ENCODE measurements at places on chromosomes 11 and 22. TPM values are rescaled to one million over a fixed set of nuclear protein-coding genes. Genes with fewer than 3 reads are reported as not detected.

DNA sequence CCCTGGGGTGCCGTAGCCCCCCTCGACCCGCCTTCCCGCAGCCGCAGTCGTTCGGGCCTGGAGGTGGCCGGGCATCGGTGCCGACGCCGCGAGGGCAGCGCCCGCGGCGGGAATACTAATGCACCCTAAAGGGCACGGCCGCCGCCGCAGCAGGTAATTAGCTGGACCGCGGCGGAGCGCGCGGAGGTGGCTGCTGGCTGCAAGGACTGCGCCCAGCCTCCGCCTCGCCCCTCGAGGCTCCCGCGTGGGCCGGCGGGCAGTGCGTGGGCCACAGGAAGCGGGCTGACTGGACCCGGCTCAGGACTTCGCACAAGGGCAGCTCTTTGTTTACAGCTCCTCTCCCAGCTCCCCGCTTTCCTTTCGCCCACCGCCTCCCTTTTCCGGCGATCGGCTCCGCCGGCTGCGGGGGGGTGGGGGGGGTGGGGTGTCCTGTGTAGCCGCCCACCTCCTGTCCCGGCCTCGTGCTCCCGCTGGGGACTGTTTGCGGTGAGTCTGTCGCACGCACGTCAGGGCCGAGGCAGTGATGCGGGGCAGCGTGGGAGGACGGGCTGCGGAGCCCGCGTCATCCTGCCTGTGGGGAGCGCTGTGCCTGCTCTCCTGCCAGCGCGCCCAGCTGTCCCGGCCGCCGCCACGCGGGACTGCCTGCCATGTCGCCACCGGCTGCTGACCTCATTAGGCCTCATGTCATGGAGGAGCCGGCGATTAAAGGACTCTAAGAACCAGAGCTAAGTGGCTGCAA lies 53.2 kb downstream of the GRIK4 start:
- no peak overlapping the region for H3K4me3 ChIP-seq
- H3K4me1 ChIP-seq: peaks cover 13% of the 10 kb centered on the region
- H3K27me3 ChIP-seq: 0 out of 2 replicates have a peak, but pooled peaks cover 2% of the 10 kb centered on the region
- no peak overlapping the region for H3K27ac ChIP-seq
- DNase-seq: no peak
- H3K36me3 ChIP-seq: no peaks in the 10 kb centered on the region

GRCh38 chr22:35446365-35446764 lies 46.4 kb downstream of the MCM5 start:
- H3K36me3 ChIP-seq: no peaks in the 10 kb centered on the region
- H3K4me1 ChIP-seq: no peaks in the 10 kb centered on the region
- no peak for DNase-seq
- H3K27ac ChIP-seq: no peak overlapping the region
- H3K4me3 ChIP-seq: no peak overlapping the region

SIRT3 gene
- 26.0 TPM for total RNA-seq

DNA sequence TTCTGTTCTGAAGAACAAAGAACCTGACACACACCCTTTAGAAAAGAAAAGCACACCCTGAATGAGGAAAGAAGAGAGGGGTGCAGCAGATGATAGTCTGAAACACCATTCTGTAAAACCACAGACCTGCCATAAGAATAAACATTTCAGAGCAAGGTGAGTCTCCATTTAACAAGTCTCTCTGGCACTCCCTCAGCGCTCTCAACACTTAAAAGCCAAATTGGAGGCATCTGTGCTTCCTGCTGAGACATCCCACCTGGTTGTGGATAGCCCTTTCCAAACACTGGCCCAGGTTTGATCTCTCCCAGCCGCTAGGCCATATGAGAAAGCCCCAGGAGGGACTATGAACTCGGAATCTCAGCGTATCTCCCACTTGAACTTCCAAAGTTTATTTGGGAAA lies 36.3 kb downstream of the ETS1 start:
- H3K36me3 ChIP-seq: no peaks in the 10 kb centered on the region
- no peaks in the 10 kb centered on the region for H3K4me1 ChIP-seq
- no peak overlapping the region for H3K4me3 ChIP-seq
- no peaks in the 10 kb centered on the region for H3K27me3 ChIP-seq
- H3K27ac ChIP-seq: no peak overlapping the region

DNA sequence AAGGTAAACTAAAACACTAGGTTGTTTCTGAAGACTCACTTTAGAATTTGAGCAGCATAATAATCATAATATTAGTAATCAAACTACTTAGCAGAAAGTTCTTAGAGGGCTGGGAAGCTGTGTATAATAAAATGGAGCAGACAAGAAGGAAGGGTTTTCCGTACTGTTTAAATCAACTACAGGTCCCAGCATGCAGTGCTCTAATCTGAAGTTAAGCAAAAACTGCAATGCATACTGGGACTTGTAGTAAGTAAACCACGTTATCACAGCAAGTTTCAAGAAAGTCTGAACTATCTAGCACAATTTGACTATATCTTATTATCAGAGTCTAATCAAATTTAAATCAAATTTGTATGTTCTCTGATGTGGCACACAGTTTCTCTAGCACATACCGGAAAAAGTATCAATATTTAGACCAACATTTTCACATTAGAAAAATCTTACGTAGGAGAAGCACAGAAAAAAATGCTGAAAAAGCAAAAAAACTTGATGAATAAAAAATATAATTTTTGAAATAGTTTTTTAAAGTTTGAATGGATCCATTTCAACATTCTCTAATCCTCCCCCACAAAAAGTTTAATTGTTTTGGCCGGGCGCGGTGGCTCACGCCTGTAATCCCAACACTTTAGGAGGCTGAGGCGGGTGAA lies 8.2 kb downstream of the PHF21A start:
- H3K27me3 ChIP-seq: no peaks in the 10 kb centered on the region
- H3K4me1 ChIP-seq: peaks cover 13% of the 10 kb centered on the region
- no peak overlapping the region for H3K4me3 ChIP-seq
- DNase-seq: peak; percentile 49

- peak; percentile 35 for DNase-seq
- no peaks in the 10 kb centered on the region for H3K36me3 ChIP-seq
- no peaks in the 10 kb centered on the region for H3K27me3 ChIP-seq
- H3K4me1 ChIP-seq: peaks cover 23% of the 10 kb centered on the region
- no peak overlapping the region for H3K4me3 ChIP-seq
- no peak overlapping the region for H3K27ac ChIP-seq
Measured at GRCh38 chr11:71155846-71156245, 96.5 kb downstream of the SHANK2 start.

DNA sequence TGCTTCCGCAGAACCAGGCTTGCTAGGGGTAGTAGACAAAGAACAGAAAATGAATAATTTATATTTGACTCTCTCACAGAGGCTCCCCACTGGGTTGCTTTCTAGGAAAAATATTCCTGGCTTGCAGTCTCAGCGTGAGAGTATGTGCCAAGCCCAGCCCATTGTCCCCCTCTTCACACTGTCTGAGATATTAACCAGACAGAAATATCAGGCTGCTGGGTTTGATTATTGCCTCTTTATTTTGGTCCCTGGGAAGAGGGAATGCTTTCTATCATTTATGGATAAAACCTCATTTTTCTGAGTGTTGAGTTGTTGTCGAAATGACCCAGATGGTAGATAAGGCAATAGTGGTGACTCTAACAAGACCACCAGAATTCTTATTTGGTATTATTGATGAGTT lies 367.9 kb downstream of the METTL15 start:
- DNase-seq: no peak
- H3K4me3 ChIP-seq: no peak overlapping the region
- no peak overlapping the region for H3K27ac ChIP-seq

DNA sequence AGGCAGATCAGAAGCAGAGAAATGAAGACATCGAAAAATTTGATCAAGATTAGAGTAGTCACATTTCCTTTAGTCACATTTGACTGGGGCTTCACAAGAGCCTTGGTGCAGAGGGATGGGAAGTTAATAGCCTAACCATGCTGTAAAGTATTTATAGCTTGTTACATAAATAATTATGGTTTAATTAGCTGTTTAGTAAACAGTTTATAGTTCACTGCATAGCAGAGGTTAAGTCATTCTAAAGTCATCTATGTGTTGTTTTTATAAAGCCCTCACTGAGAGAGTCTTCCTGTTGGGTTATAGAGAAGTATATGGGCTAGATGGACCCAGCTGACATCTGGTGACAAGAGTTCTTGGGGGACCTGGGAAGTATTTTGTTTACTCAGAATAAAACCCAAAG lies 47.1 kb downstream of the INSC start:
- no peak overlapping the region for H3K27ac ChIP-seq
- no peak overlapping the region for H3K4me3 ChIP-seq
- no peaks in the 10 kb centered on the region for H3K27me3 ChIP-seq
- H3K4me1 ChIP-seq: peaks cover 8% of the 10 kb centered on the region

- no peak overlapping the region for H3K4me3 ChIP-seq
- DNase-seq: no peak
- H3K36me3 ChIP-seq: no peaks in the 10 kb centered on the region
- H3K27ac ChIP-seq: no peak overlapping the region
- H3K4me1 ChIP-seq: no peaks in the 10 kb centered on the region
Measured at GRCh38 chr22:35133702-35134380, 67.9 kb downstream of the ISX start.

OR8A1 gene
- not detected for total RNA-seq

DNA sequence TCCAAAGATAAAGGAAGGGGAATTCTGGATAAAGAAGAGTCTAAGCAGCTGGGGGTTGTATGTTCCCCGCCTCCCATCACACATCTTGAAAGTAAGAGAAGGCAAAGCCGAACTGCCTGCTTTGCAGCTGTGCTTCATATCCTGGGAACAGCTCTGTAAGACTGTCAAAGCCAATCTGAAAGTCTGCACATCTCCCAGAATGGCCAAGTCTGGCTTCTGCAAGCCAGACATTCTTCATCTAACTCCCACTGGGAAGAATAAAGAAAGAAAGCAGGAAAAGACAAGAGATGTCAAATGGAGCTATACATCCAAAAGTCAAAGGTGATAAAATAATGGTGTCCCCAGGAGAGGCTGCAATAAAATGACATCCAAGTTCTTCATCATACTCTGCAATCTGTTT lies 15.4 kb downstream of the MORC2 start:
- no peaks in the 10 kb centered on the region for H3K4me1 ChIP-seq
- no peak for DNase-seq
- no peak overlapping the region for H3K27ac ChIP-seq
- no peak overlapping the region for H3K4me3 ChIP-seq

DNA sequence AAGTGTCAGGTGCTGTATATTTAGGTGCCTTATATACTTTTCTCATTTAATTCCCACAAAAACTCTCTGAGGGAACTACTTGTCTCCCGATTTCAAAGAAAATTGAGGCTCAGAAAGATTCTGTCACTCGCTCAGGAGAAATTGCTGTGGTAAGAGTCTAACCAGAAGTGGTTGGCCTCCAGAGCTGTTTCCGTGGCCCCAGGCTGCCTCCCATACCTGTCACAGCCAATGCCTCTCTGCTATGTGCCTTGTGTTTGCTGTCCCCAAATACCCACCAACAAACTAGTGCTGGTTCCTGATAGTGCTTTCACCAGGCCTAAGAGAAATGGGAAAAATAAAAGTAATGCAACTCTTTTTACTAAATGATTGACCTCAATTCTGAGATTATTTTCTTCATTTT lies 21.0 kb upstream of the TMEM86A start:
- peak overlapping the region; percentile 57 for H3K27ac ChIP-seq
- H3K27me3 ChIP-seq: no peaks in the 10 kb centered on the region
- no peaks in the 10 kb centered on the region for H3K36me3 ChIP-seq
- H3K4me1 ChIP-seq: peaks cover 47% of the 10 kb centered on the region

- no peaks in the 10 kb centered on the region for H3K4me1 ChIP-seq
- no peak overlapping the region for H3K4me3 ChIP-seq
- H3K36me3 ChIP-seq: no peaks in the 10 kb centered on the region
- DNase-seq: no peak
Measured at GRCh38 chr22:35555483-35555890, 14.9 kb downstream of the RASD2 start.

DNA sequence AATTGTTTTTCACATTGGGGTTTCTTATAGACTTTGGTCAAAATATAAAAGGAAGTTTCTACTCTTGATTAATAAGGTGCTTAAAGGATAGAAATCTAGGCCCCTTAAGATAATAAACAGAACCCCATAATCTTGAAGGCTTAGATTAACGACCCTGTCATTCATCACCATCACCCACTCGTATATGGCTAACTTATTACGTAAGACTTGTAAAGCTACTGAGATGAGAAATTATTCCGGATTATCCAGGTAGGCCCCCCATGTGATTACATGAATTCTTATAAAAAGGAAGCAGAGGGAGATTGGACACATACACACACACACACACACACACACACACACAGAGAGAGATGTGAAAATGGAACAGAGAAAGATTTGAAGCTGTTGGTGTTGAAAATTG lies 1489.2 kb upstream of the TENM4 start:
- H3K36me3 ChIP-seq: no peaks in the 10 kb centered on the region
- H3K4me3 ChIP-seq: no peak overlapping the region
- no peak for DNase-seq
- H3K27me3 ChIP-seq: no peaks in the 10 kb centered on the region
- no peak overlapping the region for H3K27ac ChIP-seq
- H3K4me1 ChIP-seq: no peaks in the 10 kb centered on the region

DNA sequence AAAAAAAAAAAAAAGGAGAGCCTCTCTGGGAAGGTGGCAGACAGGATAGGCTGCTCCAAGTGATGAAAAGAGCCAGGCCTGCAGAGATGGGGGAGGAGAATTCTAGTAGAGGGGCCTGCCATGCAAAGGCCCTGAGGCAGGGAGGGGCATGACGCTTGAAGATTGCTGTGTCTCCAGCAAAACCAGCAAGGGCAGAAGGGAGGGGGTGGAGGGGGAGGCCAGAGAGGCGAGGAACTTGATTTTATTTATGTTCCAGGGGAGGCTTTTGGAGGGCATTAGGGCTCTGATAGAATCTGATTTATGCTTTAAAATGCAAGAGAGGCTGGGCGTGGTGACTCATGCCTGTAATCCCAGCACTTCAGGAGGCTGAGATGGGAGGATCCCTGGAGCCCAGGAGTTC lies 16.7 kb upstream of the PACSIN2 start:
- H3K4me3 ChIP-seq: no peak overlapping the region
- H3K4me1 ChIP-seq: peaks cover 19% of the 10 kb centered on the region

GRCh38 chr11:77502346-77502905 lies 28.5 kb upstream of the PAK1 start:
- H3K27me3 ChIP-seq: peaks cover 62% of the 10 kb centered on the region
- DNase-seq: no peak
- no peak overlapping the region for H3K27ac ChIP-seq
- peaks cover 21% of the 10 kb centered on the region for H3K4me1 ChIP-seq

DNA sequence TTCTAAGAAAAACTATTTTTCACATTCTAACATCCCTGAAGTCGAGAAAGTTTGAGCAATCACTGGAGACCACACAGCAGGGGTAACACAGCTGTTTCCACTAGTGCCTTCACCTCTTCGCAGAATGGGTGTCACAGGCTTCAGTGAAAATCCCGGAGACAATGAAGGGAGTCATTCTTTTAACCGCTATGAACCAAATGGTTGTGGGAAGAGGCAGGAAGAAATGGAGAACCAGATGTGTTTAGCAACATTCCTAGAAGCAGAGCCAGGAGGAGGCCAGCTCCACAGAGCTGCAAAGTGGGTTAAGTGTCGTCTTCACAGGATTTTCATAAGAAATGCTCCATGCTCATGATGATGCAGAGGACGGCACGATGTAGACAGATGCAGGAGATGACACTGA lies 221.1 kb downstream of the LARGE1 start:
- H3K27ac ChIP-seq: no peak overlapping the region
- H3K27me3 ChIP-seq: no peaks in the 10 kb centered on the region
- DNase-seq: no peak

Measured in PC-9 (cell line).